NCI-H1694 (cell line): ENCODE measurements at places on chromosomes 16 and 17.

GRCh38 chr17:61144617-61145564 is 254.8 kb upstream of the TBX2 start:
- DNase-seq = peak; percentile 27

GRCh38 chr16:56871172-56871593 is 6.2 kb downstream of the SLC12A3 start:
- no peak for DNase-seq

DNA sequence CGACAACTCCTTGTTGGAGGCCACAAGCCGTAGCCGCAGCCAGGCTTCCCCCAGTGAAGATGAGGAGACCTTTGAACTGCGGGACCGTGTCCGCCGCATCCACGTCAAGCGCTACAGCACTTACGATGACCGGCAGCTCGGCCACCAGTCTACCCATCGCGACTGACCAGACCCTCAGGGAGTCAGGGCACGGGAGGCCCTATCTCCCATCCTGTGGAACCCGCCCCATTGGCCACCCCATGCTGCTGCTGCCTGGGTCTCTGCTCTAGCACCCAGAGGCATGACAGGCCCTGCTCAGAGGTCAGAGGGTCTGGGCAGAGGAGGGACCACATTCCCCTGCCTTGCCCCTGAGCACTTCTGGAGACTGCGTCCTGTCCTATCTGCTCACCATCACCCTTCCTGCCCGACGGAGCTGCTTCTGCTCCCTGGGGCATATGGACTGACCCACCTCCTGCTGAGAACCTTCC is 8.9 kb downstream of the TNFAIP1 start:
- DNase-seq = no peak

DNA sequence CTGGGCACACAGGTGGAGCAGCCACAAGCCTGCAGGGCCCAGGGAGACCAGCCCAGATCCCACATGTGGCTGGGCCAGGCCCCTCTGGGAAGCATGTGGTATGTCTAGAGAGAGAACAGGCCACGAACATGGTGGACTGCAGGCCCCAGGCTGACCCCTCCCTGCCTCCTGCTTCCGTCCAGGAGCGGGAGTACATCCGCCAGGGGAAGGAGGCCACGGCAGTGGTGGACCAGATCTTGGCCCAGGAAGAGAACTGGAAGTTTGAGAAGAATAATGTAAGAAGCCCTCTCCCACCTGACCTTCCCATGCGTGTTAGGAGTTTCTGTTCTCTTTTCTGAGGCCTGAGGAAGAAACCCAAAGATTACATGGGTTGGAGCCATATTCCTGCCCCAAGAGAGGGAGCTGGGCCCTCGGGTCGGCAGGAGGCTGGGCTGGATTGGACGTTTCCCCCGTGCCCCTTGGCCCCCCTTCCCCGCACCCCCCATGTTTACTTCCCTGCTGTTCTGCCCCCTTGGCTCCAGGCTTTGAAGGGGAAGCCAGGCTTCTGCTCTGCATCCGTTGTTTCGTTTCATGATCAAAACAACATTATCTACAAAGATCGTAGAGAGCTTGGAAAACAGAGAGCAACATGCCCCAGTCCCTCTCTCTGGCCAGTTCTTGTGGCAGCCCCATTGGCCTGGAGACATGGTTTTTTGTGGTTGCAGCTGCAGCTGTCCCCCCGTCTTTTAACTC is 5.7 kb upstream of the TCAP start:
- no peak for DNase-seq

GRCh38 chr17:40056379-40057015 is 2.3 kb upstream of the MED24 start:
- DNase-seq = peak; percentile 76

- DNase-seq = no peak
These were observed 22.6 kb downstream of the NACA2 start for GRCh38 chr17:61568219-61569072.

DNA sequence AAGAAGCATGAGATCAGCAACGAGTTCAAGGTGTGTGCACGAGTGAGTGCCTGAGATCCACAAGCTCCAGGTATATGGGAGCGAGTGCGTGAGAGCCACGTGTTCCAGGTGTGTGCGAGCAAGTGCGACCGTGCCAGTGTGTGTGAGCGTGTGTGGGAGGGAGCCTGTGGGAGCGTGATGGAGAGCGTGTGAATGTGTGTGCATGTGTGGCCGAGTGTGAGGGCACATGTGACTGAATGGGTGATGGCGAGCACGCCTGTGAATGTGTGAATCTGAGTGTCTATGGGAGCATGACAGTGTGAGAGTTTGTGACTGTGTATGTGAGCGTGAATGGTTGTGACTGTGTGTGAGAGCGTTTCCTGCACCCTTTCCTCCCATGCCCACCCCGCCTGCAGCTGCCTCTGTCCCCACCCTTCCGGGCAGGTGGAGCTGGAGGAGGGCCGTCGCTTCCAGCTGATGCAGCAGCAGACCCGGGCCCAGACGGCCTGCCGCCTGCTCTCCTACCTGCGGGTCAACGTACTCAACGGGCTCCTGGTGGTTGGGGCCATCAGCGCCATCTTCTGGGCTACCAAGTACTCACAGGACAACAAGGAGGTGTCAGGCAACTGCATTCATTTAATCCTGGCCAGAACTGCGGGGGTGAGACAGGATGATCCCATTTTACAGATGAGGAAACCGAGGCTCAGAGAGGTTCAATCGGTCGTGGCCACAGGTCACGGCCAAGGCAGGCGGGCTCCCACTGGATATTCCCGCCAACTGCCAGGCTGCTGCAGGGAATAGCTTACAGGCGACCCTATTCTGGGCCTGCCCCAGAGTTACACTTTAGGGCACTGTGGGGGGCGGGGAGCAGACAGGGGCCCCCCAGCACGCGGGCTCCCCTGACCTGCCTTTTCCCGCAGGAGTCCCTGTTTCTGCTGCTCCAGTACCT is 3.7 kb downstream of the TMC8 start:
- DNase-seq = peak; percentile 19

DNA sequence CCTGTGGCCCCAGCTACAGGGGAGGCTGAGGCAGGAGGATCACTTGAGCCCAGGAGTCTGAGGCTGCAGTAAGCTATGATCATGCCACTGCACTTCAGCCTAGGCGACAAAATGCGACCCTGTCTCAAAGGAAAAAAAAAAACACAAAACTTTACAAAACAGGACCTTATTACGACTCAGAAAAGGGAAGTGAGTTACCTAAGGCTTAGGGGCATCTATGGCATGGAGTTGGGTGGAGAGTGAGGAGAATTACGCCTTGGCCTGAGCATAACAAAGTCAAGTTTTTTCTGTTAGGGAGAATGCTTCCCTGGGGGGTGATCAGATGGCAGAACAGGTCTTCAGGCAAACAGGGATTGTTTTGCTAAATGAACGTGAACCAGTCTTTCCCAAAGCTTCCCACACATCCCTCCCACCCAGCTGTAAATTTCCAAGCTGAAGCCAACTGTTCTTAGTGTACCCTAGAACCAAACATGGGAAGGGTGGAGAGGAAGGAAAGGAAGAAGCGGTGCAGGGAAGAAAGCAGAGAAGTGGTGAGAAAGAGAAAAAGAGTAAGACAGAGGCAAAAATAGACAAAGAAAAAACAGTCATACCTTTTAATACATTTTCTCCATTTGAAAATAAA is 24.6 kb upstream of the TNRC6C start:
- no peak for DNase-seq

DNA sequence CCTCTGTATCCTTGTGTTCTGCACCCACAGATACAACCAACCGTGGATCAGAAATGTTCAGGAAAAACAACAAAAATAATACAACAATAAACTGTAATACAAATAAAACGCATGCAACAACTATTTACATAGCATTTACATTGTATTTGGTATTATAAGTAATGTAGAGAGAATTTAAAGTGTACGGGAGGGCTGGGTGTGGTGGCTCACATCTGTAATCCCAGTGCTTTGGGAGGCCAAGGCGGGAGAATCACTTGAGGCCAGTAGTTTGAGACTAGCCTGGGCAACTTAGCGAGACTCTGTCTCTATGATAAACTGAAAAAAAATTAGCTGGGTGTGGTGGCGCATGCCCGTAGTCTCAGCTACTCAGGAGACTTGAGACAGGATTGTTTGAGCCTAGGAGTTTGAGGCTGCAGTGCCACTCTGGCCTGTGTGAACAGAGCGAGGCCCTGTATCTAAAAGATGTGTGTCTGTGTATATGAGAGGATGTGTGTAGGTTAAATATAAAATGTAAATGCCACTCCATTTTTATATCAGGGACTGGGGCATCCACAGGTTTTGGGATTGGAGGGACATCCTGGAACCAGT is 13.3 kb downstream of the SEC14L1 start:
- DNase-seq = no peak

DNA sequence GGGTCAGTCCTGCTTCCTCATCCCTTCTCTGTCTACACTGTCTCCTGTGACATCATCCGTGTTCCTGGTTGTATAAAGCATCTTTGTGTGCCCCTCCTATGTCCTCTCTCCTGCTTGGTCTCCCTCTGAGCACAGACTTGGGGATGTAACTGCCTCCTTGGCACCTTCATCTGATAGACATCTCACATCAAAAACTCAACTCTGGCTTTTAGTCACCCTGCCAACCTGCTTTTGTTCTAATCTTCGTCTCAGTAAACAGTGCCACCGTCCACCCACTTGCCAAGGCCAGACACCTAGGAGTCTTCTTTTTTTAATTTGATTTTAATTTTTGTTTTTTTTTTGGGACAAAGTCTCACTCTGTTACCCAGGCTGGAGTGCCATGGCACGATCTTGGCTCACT is 16.9 kb upstream of the KSR1 start:
- no peak for DNase-seq

DNA sequence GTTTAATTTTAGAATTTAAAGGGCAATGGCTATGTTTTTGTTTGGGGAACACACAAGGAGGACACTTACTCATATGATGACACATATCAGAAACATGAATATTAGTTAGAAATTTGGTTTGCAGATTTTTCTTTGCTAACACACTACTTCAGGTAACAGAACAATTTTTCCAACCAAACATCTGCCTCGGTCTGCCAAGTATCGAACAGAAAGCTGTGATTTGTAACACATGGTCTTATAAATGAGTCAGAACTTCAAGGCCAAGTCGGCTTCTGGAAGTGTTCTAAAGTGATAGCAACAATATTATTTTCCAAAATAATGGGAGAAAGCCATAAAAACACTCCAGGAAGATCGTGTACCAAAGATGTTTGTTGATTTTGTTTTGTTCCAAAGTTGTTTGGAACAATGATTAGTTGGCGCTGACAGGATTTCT is 75.9 kb upstream of the PMFBP1 start:
- no peak for DNase-seq

DNA sequence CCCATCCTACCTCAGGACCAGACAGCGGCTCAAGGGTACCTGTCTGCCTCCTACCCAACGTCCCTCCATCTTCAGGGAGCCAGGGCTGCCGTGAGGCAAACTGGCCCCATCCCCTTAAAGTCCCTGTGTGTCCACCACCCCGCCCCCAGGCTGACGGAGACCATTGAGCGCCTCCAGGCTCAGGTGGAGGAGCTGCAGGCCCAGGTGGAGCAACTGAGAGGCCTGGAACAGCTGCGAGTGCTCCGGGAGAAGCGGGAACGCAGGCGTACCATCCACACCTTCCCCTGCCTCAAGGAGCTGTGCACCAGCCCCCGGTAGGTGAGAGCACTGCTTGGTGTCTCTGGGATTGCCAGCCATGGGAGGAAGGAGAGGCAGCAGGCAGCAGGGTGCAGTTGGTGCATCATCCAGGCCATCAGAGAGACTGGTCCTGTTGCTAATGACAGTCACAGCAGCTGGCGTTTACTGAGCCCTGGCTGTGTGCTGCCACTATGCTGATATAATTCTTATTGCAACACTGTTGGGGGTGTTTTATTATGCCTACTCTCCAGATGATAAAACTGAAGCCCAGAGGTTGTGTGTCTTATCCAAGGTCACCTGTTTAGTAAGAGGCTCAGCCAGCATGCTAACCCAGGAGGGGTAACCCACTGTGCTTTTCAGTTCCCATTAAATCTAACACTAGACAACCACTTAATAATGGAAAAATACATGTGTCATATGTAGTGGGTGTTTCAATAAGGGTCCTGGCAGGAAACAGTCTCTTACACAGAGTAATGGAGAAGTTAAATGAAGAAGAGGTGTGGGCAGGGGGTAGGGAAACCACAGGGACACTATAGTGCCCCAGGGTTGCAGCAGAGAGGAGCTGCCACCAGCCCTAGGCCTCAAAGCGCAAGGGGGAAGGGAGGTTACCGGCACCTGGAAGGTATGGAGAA is 10.3 kb upstream of the MRPL58 start:
- DNase-seq = no peak

DNA sequence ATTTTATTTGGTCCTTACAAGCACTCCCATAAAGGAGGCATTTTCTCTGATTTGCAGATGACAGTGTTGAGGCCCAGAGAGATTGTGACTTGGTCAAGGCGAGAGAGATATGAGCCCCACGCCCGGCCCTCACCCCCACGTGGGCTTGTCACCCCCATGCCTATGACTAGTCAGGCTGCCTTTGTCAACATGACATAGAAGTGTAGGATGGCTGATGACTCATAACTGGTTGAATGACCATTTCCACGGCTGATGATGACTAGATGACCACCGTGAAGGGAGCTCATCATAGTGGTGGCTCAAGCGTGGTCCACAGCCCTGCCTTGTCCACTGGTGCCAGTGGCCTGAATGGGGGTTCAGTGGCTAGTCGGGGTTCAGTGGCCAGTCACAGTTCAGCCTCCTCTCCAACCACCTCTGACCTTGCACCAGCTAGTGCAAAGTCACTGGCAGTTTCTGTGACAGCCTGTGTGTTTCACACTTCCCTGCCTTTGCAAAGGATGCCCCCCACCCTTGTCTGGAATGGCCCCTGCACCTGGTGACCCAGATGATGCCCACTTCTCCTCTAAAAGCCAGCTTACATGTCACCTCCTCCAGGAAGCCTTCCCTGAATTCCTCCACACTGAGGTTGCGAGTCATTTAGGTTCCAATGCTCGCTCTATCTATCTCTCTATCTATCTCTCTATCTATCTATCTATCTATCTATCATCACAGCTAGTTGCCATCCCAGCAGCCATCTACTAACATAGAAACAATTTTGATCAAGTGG is 3.8 kb upstream of the WSCD1 start:
- no peak for DNase-seq

- no peak for DNase-seq
These were observed 120.6 kb downstream of the TANC2 start for GRCh38 chr17:63086483-63087185.

DNA sequence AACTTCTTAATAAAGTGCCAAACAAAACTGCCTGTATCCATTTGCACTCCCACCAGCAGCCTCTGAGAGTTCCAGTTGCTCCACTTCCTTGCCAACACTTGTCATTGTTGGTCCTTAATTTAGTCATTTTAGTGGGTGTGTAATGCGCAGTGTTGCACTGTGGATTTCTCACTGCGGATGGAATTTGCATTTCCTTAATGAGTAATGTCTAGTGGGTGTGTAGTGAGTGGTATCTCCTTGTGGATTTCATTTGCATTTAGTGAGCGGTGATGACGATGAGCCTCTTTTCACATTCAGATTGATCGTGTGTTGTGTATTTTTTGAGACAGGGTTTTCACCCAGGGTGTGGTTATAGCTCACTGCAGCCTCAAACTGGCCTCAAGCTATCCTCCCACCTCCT is 4.1 kb upstream of the MSLN start:
- no peak for DNase-seq

GRCh38 chr17:57892820-57893595 is 43.2 kb upstream of the MRPS23 start:
- no peak for DNase-seq

GRCh38 chr16:47644166-47644565 is 183.0 kb downstream of the PHKB start:
- DNase-seq = no peak
